ENCODE measurements at places on chromosomes 2 and 18.

DNA sequence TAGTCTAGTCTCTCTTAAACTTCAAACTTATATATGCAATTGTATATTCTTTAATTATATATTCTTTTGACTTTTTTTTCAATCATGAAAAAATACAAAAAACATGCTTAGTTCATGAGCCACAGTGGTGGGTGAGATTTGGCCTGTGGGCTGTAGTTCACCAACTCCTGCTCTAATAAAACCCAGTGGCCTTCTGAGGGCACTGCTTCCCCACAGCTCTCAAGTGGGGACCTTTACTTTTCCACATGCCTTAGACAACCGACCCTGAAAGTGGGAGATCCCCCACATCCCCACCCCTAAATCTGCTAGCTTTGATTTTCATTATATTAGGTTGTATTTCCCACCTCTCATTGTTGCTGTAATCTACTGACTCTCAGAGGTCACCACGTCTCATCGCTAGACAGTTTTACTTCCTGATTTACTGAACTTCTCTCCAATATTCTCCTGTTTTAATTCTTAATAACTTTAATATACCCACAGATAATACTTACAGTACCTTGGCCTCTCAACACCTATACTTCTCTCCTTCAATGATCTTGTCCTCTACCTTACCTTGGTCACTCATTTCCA, 57.3 kb downstream of the ROCK1 start:
- no peak for DNase-seq

- no peak for DNase-seq
Measured at GRCh38 chr2:200738590-200738989, 73.1 kb upstream of the BZW1 start.

DNA sequence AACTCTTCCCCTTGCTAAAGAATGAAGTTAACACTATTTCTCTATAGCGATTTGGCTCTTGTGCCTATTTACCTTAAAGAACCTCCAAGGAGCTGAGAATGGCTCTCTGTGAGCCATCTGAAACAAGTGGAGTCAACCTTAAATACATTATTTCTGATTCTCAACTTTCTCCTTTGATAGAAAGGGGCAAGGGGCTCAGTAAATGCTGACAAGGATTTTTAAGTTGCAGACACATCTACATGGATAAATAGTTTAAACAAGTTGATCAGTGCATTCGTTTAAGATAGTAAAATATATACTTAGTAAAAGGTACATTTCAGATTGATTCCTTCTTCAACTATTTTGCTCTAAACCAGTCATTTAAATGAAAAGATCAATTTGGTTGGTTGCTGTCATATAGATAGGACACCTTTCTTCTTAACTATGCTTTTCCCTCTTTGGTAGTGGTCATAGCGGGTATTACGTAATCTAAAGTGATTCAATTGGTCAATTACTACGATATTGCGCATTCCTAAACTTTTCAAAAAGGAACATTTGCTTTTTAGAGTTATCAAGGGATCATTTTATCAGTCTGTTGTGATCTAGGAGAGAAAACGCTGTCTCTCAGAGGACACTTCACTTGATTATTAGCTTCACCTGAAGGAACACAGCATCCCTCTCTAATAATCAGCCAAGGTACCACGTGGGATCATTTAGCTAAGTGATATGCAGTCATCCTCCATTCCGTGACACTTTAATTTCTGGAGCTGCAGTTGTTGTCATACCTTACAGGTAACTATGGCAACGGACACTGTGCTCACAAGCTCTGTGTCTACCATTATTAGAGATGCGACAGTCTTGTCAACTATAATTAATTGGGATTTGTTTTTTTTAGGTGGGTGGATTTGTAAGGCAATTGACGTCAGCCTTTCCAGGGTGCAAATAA, 50.9 kb upstream of the KCNE4 start:
- DNase-seq: no peak

DNA sequence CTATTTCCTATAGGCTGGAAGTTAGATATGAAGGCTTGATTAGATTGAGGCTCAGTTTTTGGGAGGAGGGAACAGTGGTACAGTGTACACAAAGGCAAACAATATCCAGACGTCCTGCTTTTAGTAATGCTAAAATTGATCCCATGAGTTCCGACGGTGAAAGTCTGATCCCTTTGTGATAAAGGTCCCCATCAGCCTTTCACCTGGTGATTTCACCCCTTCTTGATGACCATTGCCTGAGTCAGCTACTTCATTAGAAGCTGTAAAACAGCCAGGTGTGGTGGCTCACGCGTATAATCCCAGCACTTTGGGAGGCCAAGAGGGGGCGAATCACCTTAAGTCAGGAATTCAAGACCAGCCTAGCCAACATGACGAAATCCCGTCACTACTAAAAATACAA, 29.7 kb downstream of the TWSG1 start:
- DNase-seq: no peak
